ENCODE measurements at places on chromosomes 1 and 21.

DNA sequence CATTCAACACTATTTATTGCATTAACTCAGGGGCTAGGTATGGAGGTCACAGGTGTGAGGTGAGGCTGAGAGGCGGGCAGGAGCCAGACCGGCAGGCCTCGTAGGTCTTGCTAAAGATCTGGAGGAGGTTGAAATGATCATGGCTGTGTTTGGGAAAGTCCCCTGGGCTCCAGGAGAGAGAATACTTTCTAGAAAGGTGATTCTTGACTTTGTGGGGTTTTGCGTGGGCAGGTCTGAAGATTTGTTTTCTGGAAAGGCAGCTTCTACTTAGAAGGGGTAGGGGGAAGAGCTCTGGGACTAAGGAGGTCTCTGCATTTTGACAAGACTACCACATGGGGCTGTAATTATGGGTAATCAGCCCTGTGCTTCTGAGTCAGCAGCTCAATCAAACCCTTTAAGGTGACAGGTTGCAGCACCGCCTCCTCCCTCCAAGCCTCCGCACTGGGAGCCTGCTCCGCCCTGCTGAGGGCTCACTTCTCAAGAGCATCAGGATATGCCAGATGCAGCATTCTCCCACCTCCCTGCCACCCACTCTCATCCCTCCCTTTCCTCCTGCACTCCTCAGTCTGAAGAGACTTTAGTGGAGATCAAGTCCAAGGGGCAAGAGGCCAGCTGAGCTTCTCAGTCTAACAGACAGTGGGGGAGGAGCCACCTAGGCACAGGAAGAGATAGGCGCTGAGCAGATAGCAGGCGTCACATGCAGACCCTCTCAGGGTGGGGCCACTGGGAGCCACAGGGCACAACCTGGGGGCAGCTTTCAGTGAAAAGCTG lies 30.5 kb downstream of the SLC30A1 start:
- DNase-seq = no peak

- DNase-seq = no peak
Observed at GRCh38 chr1:28045777-28046176, 42.6 kb downstream of the EYA3 start.

DNA sequence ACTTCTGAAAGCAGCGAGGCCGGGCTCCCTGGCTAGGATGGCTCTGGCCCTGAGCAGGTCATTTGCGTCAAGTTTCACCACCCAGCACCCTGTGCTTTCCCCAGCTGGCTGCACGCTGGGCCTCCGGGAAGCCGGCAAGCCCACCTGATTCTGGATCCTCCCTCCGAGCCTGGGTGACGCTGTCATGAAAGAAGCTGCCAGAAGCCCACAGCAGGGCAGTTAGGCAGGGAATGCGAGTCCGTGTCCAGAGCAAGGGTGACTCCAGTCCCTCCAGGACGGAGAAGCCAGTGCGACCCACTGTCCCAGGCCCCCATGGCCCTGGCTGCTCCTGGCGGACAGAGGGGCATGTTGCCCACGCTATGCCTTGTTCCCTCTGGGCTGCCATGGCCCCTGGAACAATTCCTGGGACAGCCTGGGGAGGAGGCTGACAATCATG lies 44.4 kb upstream of the PCBP3 start:
- DNase-seq = no peak

- no peak for DNase-seq
Observed at GRCh38 chr1:28108001-28108400, 19.6 kb upstream of the EYA3 start.

DNA sequence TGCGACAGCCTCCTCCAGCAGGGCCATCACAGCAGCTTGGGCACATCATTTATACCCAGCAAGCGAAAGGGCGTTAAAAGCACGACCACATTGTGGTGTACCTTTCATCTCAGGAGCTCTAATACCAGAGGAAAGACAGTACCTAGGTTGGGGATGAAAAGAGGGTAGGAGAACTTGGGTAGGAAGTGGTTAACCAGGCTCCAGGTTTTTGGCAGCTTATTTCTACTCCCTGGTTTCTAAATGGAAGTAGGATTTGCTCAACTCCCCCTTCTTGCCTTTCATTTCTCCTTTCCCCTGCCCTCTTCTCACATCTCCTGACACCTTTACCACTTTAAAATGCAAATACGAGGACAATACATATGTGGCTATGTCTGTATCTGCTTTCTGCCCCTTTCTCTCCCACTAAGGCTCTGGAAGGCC lies 30.2 kb downstream of the FAM177B start:
- DNase-seq = no peak

DNA sequence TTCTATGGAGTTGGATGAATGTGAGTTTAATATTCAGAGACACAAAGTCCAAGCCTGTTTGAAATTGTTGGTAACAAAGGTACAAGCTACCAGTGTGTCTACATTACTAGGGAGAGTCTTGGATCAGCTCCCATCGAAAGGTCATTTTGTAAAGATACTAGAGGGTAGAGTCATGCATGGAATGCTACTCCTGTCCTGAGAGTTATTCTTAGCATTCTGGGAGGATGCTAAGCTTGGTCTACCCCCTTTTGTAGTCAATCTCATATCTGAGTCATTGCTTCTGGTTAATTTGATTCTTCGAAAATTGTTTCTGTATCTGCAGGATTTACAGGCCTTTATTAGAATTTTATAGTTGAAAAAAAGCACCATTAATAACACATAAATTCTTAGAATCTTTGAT lies 240.2 kb downstream of the ST6GALNAC3 start:
- DNase-seq = no peak

DNA sequence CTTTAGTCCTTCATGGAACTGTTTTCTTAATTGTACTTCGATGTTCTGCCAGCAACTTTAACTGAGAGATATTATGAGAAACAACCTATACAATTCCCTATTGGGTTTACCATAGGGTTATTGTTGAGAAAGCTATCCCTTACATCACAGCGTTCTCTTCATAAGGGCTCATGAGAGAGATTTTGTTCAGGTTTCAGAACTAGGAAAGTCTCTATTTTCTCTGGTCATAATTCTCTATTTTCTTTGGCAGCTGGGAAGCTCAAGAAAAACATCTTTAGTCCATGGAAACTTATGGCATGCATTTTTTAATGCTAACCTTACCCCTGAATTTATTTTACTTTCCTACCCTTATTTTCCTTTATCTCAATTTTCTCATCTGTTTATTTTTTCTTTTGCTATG lies 38.2 kb downstream of the NMNAT2 start:
- no peak for DNase-seq

DNA sequence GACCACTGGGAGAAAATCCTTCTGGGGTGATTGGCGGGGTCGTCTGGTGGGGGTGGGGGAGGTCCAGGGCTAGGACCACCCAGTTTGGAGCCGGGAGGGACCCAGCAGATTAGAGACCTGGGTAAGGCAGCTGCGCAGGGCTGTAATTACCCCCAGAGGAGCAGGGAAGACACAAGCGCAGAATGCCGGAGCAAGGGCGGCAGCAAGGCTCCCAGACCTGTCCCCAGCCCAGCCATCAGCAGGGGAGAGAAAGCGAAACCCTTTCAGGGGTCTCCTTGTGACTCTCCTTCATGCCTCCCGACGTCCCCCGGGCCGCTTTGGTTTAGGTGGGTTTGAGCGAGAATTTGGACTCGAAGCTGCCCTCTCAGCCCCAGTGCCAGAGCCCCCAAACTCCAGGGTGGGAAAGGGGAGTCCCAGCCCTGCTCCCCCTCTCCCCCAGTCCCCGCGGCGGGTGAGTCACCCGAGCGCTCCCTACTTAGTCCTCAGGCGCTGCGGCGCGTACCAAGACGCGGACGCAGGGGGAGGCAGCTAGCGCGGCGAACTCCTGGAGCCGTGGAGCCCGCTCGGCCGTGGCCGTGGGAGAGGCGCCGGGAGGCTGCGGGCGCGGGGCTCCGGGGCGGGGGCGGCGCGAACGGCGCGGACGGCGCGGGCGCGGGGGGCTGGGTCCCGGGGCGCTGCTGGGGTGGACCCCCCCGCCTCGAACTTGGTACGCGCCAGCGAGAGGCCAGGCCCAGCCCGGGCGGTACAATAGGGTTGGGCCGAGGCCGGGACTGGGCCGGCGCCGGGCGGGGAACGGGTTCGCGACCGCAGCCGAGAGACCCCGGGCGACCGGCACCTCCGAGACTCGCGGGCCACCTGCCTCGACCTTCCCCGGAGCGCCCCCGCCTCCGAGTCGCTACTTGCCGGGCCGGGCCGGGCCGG lies at the start of gene MAP7D1:
MAP7D1 (plus strand) TSS at position 753 of the 921 bp plus-strand sequence. CDS start 258 bp downstream, outside the sequence.
- no peak for DNase-seq

DNA sequence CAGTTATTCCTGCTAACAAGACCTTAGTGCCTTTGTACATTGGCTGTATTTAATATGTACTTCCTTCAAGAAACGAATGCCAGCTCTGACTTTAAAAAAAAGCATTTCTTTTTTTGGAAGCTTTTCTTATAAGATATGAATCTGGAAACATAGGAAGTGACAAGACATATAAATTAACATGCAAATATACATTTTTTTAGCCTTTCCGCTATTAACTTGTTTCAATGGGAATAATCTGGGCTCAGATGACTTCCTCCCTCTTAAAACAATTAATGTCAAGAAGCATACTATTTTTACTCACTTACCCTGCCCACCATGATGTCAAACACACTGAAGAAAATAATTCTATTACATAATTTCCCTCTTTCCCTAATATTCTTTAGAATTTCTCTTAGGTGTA lies 1.4 kb downstream of the DENND1B start:
- DNase-seq = no peak

GRCh38 chr1:21902026-21903012 lies 34.8 kb downstream of the HSPG2 start:
- DNase-seq = no peak

Measured in thoracic aorta (tissue), 2 donors.